Fibroblast of mammary gland (primary cell): ENCODE measurements at places on chromosomes 3 and 15.

DNA sequence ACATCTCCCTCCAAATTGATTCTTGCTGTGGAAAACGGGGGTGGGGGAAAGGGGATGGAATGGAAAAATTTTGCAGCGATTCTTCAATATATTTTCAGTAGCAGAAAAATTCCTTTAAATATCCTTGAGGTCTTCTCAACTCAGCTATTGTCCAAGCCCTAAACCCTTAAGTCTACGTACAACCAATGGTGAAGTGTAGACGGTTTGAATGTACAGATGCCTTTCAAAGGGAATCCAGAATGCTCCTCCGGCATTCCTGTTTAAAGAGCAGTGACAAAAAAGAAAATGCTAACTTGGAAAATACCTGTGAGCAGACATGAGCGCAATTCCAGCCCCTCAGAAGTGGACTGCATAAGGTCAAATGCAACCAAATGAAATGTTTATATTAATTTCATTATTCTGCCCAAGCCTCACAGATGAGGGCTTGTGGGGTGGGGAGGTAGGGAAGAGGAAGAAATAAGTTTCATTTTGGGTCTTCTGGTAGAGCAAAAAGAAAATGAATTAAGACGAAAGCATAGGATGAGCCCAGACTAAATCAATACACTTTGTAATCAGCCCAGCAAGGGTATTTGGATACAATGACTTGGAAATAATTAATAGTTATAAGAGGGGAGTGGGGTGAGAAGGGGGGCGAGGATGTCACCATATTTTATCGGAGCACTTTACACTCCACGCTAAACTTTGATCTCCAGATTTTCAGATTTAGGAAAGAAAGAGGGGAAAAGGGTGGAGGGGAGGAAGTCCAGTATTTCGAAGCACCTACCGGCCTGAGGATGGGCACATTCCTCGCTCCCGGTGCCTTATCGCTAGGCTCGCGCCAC is 2.7 kb downstream of the FOXP1 start:
- DNase-seq: no peak

GRCh38 chr3:29335438-29335837 is 54.6 kb downstream of the RBMS3 start:
- DNase-seq: peak; percentile 98

GRCh38 chr3:156630773-156631093 is 43.7 kb upstream of the TIPARP start:
- DNase-seq: no peak

- DNase-seq: peak; percentile 28
Observed at GRCh38 chr3:119580067-119580760, 922 bp downstream of the ADPRH start.
